Activated CD4-positive, CD25-positive, alpha-beta regulatory T cell treated with anti-CD3 and anti-CD28 coated beads, Interleukin-2, amount 50 U/mL, for 72 hours (primary cell): ENCODE measurements at places on chromosomes 3 and 15.
A peak's percentile ranks its signal among the peaks of the same experiment; 100 is the strongest.

- DNase-seq = no peak
Observed at GRCh38 chr15:23483821-23484299, 36.8 kb upstream of the GOLGA6L2 start.

DNA sequence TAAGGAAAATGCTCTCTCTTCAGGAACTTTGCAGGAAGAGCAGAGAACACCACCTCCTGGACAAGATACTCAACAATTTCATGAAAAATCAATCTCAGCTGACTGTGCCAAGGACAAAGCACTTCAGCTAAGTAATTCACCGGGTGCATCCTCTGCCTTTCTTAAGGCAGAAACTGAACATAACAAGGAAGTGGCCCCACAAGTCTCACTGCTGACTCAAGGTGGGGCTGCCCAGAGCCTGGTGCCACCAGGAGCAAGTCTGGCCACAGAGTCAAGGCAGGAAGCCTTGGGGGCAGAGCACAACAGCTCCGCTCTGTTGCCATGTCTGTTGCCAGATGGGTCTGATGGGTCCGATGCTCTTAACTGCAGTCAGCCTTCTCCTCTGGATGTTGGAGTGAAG is 200.5 kb downstream of the AKAP13 start:
- peak; percentile 52 for DNase-seq

DNA sequence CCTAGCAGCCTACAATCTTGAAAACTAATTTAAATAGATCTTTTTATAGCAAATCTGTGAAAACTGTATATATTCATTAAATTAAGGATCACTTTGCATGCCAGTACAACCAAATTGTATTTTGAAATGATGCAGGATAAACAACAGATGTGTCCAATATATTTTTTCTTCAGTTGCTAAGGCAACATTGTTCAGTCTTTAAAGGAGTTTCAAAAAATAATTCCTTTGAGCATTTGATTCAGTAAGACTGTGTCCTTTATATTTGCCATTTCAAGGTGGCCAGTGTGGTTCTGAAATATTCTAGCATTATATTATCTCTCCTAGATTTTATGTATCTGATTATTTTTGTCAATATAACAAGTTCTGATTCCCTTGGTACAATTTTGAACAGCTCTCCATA is 254.7 kb downstream of the PLOD2 start:
- no peak for DNase-seq

GRCh38 chr3:20700714-20701113 is 514.7 kb upstream of the SGO1 start:
- DNase-seq = no peak

GRCh38 chr3:159886050-159886449 is 102.6 kb upstream of the IL12A start:
- DNase-seq = no peak
